CD8-positive, alpha-beta memory T cell (primary cell): ENCODE measurements at places on chromosomes 11 and 22.

GRCh38 chr11:102438311-102439062, 14.1 kb downstream of the TMEM123 start:
- no peak for DNase-seq

DNA sequence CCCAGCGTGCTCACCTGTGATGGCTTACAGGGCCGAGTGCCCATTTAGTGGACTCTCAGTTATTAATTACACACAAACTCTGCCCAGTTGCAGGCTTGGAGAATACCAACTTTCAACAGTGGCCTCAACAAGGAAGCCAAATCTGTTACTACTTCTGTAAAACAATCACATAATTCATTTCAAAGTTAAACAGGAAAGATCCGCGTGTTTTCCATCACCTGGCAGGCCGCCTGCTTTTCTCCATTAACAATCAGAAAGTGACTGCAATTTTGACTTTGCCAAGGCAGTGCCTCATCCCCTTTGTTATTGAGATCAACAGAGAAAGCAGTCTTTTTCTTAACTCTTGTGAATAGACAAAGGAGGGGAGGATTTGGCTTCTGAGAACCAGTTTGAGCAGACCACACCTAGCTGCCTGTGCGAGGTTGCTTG, 77.7 kb downstream of the BARX2 start:
- DNase-seq: no peak

DNA sequence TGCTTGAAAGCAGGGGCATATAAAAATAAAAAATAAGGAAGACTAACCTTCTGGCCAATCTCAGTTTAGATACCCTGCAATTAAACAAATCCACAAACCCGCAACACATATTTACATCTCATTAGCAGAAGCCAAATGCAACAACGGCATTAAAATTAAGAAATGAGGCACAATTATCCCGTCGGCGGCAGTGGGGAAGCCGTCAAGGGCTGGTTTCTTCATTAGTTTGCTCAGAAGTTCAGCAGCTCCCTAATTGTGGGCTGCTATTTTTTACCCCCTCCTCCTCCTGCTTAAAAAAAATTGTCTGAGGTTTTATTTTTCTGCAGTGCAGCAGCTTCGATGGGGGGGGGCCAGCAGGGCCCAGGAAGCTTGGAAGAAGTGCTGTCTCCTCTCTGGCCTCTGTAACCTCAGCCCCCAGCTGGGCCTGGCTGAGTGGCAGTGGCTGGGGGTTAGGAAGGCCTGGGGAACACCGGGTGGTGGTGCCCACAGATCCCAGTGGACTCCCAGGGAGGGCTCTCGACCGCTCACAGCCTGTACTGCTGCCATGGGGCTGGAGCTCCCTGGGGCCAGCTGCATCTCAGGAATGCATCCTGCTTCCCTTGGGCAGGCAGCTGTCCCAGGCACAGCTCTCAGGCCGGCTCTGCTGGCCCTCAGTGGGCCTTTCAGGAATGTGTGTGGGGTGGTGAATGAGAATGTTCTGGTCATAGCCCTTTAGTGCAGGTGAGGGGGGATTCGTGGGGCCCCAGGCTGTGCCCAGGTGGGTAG, 148.7 kb upstream of the B3GAT1 start:
- DNase-seq: no peak

GRCh38 chr11:94809251-94809650, 41.1 kb downstream of the AMOTL1 start:
- DNase-seq: no peak

DNA sequence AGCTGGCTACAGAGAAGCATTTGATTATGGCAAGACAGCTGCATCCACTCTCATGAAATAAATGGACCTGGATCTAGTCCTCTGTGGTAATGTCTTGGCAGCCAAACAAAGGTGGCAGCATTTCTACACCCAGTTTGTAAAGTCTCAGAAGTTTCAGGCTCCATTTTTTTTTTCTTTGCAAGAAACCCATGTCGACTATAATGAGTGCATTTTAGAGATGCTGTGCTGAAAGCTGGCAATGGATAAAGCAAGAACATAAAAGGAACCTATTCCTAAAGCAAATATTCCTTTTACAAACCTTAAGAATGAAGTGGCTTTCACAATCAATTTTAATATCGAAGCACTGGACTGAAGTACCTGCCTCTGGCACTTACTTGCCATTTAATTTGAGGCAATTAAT, 33.5 kb downstream of the THAP12 start:
- DNase-seq: no peak

DNA sequence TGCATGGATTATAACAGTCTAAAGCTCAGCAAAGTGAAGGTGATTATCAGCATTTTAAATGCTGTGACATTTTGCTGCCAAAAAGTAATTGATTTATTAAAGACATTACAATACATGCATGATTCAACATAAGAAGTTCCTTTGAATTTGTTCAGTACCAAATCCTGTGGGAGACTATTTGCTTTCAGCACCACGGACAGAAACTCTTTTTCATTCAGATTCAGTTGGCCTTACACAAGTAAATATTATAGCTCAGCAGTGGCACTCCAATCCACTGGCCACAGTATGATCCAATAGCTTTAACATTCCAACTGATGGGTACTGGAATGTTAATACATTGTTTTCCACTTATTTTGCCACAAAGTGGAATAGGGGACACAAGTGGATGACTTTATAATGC, 806.7 kb downstream of the NTM start:
- no peak for DNase-seq

DNA sequence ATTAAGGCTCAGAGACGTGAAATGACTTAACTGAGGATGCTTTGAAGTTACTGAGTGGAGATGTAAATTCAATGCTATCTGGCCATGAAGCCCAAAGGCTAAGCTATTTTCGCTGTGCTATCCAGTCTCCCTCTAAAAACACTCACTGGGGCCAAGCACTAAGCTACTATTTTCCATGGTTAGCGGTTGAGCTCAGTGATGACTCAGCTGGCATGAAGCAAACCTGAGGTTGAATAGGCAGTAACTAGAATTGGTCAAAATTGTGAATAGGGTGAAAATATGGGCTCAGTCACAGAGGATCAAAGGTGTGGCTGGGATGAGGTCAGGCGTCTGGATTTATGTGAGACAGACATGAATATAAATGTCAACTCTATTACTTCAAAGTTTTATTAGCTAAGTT, 564.2 kb upstream of the KIRREL3 start:
- no peak for DNase-seq
